ENCODE measurements at places on chromosomes 3 and 15.
A peak's percentile ranks its signal among the peaks of the same experiment; 100 is the strongest.

DNA sequence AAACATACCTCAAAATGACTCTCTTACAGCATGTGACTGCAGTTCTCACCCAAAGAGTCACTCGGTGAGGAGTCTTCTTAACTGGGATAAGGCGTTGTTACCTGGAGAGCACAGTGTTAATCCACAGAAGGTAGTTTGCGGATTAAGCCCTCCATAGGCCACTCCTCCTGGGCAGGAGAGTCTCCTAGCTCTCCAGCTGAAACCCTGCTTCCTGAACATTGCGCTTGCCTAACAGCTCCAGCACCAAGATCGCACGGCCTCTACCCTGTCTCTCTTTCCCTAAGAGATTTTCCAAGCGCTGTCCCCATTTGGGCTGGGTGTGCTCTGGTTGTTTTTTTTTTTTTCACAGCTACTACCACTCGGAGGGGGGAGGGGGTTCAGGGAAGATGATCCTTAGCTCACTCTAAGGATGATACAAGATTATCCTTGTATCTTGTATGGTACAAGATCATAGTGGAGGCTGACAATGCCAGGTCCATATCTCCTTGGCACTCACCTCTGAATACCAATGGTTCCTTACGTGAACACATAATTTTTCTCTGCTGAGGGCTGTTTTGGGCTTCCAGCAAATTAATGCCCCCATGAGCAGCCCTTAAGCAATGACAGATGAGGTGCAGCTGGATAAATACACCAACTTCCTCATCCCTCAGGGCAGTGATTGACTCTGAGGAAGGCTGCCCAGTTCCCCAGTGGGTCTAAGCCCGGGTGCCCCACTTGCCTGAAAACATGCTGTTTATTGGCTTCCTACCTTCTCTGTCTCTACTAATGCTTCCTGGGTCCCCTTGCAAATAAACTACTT lies 185.2 kb upstream of the TSC22D2 start:
- no peak overlapping the region for H3K27ac ChIP-seq
- no peaks in the 10 kb centered on the region for H3K36me3 ChIP-seq
- H3K4me1 ChIP-seq, result peaks cover 2% of the 10 kb centered on the region

- H3K27me3 ChIP-seq, result no peaks in the 10 kb centered on the region
- H3K27ac ChIP-seq, result no peak overlapping the region
- DNase-seq, result no peak
- no peaks in the 10 kb centered on the region for H3K36me3 ChIP-seq
- H3K4me3 ChIP-seq, result no peak overlapping the region
These were observed 83.9 kb upstream of the STT3B start for GRCh38 chr3:31448882-31449243.

DNA sequence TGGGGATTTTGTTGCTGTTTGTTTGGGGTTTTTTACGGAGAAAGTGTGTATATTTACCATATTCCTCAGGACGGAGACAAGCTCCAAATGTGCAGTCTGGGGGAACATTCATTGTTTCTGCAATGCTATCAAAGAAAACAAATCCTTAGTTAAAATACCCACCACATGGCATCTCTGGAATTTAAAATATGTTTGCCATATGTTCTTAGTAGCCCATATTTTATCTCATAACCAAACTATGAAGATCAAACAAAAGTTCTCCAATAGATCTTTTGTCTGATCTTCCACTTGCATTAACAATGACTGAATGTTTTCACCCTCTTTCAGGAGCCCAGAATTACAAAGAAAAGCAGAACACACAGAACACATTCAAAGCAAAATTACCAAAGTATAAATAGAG lies 35.3 kb downstream of the EFHB start:
- H3K4me3 ChIP-seq, result no peak overlapping the region
- H3K27me3 ChIP-seq, result no peaks in the 10 kb centered on the region
- no peak overlapping the region for H3K27ac ChIP-seq
- no peaks in the 10 kb centered on the region for H3K36me3 ChIP-seq

- no peak overlapping the region for H3K27ac ChIP-seq
- no peak overlapping the region for H3K4me3 ChIP-seq
- 0 out of 2 replicates have a peak, but pooled peaks cover 2% of the 10 kb centered on the region for H3K36me3 ChIP-seq
These were observed 599.0 kb downstream of the MAGI1 start for GRCh38 chr3:65439641-65440284.

DNA sequence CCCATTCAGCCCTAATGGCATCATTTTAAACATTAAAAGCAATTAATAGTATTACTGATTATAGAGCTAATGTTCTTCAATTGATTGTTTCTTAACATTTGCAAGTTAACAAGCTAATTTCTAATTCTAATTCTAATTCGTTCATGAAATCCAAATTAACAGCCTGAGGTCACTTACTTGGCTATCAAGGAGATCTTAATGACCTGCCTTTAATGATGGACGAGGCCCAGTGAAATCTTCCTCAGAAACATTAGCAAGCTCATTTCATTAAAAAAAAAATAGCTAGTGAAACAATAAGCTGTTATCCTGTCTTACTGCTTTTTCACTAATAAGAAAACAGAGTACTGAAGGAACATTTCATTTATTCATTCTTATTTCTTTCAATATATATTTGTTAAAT lies 15.4 kb upstream of the RNF7 start:
- no peaks in the 10 kb centered on the region for H3K36me3 ChIP-seq
- no peak overlapping the region for H3K27ac ChIP-seq
- no peaks in the 10 kb centered on the region for H3K27me3 ChIP-seq
- no peak overlapping the region for H3K4me3 ChIP-seq
- no peak for DNase-seq

DNA sequence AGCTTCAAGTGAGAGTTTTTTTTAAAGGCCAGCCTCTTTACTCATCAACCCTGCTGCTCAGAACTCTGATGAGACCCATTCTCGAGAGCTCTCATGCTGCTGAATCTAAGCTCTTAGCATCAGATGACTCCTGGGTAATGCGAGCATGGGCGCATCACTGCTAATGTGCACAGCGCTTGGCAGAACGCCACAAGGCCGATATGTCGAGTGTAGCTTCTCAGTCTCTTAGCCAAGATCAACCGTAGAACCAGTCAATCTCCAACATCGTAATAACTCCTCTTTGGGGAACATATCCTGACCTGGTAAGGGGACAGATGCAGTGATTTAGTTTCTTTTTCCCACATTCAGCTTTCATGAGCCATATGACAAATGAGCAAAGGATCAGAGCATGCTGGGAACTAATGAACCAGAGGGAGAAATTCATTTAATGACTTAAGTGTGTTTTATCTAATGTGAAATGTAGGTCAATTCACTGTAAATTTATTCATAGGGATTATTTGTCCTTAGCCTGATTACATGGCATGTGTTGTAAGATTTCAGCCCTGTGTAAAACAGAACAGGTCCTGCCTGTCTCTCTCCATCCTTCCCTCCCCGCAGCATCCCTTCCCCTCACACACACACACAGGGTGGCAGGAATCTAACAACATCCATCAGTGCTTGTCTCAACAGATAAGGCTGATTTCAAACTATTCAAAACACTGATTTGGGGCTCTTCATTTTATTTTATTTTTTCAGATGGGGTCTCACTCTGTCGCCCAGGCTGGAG lies 195.4 kb upstream of the C2CD4B start:
- H3K36me3 ChIP-seq, result no peaks in the 10 kb centered on the region
- H3K4me1 ChIP-seq, result no peaks in the 10 kb centered on the region
- H3K27ac ChIP-seq, result no peak overlapping the region

- H3K4me1 ChIP-seq, result peaks cover 8% of the 10 kb centered on the region
- no peaks in the 10 kb centered on the region for H3K27me3 ChIP-seq
- peak; percentile 60 for DNase-seq
- H3K36me3 ChIP-seq, result no peaks in the 10 kb centered on the region
These were observed 602.0 kb upstream of the KCNMB2 start for GRCh38 chr3:177934001-177934891.

DNA sequence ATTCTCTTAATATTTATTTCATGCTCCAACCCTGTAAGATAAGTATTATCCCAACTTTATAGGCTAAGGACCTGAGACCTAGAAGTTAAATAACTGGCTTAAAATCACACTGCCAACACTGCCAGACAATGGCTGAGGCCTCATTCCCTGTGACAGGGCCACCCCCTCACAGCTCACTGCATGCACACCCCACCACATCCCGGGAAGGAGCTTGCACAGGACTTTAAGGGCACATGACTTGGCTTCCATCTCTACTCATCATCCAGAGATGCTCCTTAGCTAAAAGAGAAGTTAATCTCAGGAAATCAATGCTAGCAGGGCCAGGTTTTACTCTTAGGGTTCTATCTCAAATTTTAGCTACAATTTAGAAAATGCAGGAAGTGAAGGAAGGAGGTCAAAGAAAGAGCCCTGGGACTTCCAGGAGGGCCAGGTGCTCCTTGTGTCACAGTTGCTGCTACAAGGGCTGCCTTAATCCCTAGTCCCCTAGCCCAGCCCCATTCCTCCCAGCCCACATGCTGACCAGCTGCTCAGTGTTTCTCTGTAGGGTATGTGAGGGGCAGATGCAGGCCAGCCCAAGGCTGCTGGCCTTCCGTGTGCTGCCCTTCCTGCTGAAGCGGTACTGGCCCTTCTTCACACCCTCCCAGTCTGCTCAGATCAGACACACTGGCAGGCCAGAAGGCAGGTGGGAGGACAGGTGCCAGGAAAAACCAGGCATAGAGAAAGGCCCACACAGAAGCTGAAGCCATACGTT lies 53.5 kb downstream of the WWTR1 start:
- H3K27me3 ChIP-seq, result no peaks in the 10 kb centered on the region
- H3K36me3 ChIP-seq, result peaks cover 4% of the 10 kb centered on the region
- peak overlapping the region; percentile 40 for H3K27ac ChIP-seq
- H3K4me3 ChIP-seq, result no peak overlapping the region

GRCh38 chr3:97885931-97886824 lies 64.4 kb downstream of the CRYBG3 start:
- H3K4me1 ChIP-seq, result peaks cover 3% of the 10 kb centered on the region
- no peak for DNase-seq
- no peak overlapping the region for H3K27ac ChIP-seq
- no peaks in the 10 kb centered on the region for H3K27me3 ChIP-seq
- peaks cover 15% of the 10 kb centered on the region for H3K36me3 ChIP-seq

GRCh38 chr15:63380151-63380807 lies 1.4 kb downstream of the CA12 start:
- H3K27me3 ChIP-seq, result no peaks in the 10 kb centered on the region
- no peaks in the 10 kb centered on the region for H3K36me3 ChIP-seq
- no peak overlapping the region for H3K4me3 ChIP-seq
- no peak overlapping the region for H3K27ac ChIP-seq

- peaks cover 6% of the 10 kb centered on the region for H3K4me1 ChIP-seq
- no peaks in the 10 kb centered on the region for H3K27me3 ChIP-seq
- no peaks in the 10 kb centered on the region for H3K36me3 ChIP-seq
- H3K27ac ChIP-seq, result no peak overlapping the region
- no peak overlapping the region for H3K4me3 ChIP-seq
These were observed 183.7 kb downstream of the DPH6 start for GRCh38 chr15:35362195-35362829.

- no peak overlapping the region for H3K4me3 ChIP-seq
- H3K4me1 ChIP-seq, result no peaks in the 10 kb centered on the region
- H3K27ac ChIP-seq, result no peak overlapping the region
These were observed 38.6 kb downstream of the EPHA3 start for GRCh38 chr3:89145995-89146394.

- no peak overlapping the region for H3K4me3 ChIP-seq
- DNase-seq, result no peak
- no peaks in the 10 kb centered on the region for H3K4me1 ChIP-seq
- no peaks in the 10 kb centered on the region for H3K27me3 ChIP-seq
- H3K36me3 ChIP-seq, result no peaks in the 10 kb centered on the region
- H3K27ac ChIP-seq, result no peak overlapping the region
These were observed 293.7 kb downstream of the NSUN3 start for GRCh38 chr3:94356581-94356980.

DNA sequence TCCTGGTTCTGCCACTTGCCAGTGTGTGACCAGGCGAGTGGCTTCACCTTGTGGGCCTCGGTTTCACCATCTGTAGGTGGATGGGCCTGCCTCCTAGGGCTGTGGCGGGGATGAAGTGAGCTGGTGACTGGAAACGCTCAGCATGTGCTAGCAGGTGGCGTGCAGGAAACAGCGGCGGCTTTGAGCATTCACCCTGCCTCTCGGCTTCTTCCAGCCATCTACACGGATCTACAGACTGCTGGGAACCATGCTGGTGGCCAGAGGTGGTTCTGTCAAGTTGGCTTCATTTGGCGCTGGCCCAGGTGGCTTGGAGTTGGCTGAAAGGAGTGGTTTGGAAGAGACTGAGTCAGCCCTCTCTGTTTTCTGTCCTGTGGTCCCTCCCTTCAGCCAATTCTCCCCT lies 106.3 kb downstream of the NUP210 start:
- peaks cover 2% of the 10 kb centered on the region for H3K27me3 ChIP-seq
- H3K4me1 ChIP-seq, result no peaks in the 10 kb centered on the region
- no peaks in the 10 kb centered on the region for H3K36me3 ChIP-seq
- no peak overlapping the region for H3K27ac ChIP-seq
- DNase-seq, result no peak

DNA sequence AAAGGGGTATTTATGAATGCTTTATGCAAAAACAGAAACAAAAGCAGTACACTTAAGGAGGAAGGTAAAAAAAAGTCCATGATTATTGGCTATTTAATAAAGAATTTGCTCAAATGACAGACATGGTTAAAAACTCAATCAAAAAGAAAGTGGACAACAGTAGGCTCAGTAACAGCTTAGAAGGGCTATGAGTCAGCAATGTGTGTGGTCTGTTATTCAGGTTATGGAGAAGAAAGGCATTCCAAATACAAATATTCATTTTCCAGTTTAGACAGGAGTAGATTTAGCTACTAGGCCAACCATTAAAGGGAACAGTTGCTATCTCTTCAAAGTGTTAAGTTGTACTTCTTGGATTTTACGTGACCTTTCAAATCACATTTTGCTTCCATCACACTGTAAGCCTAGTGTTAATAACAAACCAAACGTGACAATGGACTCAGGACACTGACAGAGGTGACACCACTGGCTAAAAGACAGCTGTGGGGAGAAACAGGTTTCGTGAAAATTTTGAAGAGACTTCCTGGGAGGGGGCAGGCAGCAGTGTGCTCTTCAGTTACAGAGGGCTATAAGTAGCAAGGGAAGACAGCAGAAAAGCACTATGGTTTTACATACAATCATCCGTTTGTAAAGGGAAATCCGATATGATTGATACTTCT lies 41.7 kb upstream of the MYO5C start:
- no peaks in the 10 kb centered on the region for H3K27me3 ChIP-seq
- H3K4me1 ChIP-seq, result peaks cover 7% of the 10 kb centered on the region
- DNase-seq, result peak; percentile 77
- no peak overlapping the region for H3K4me3 ChIP-seq
- no peak overlapping the region for H3K27ac ChIP-seq

DNA sequence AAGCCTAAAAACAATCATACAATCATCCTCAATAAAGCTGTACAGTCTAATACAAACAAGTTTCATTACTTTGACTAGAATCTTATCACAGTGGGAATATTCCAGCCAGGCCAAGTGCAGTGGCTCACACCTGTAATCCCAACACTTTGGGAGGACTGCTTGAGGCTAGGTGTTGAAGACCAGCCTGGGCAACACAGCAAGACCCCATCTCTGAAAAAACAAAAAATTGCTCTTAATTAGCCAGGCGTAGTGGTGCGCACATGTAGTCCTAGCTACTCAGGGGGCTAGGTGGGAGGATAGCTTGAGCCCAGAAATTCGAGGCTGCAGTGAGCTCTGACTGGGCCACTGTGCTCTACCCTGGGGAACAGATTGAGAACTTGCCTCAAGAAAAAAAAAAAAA lies 3.3 kb downstream of the RPN1 start:
- no peak for DNase-seq
- H3K4me3 ChIP-seq, result no peak overlapping the region
- H3K27me3 ChIP-seq, result no peaks in the 10 kb centered on the region
- no peak overlapping the region for H3K27ac ChIP-seq
- no peaks in the 10 kb centered on the region for H3K4me1 ChIP-seq

Data from IMR-90 (cell line).